ENCODE measurements at places on chromosomes 13 and 19.

DNA sequence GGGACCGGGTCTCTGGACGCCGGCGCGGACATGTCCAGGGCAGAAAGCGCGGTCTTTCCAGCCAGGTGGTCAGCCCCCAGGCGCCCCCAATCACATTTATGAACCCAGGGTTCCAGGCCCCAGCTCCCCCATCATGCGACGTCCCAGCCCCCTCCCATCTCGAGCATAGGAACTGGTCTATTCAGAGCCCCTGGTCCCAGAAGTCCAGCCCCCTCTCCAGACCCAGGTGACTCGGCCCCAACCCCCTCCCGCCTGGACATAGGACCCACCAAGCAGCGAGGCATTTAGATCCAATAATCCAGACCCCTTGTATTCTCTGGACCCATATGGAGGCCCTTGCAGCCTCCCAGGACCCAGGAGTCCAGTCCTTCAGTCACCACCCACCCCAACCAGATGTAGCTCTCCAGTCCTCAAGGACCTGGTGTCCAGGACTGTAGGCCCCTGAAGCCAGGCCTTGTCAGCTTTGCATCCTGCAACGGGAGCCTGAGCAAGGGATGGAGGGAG, 501 bp downstream of the APLP1 start:
- DNase-seq = no peak

- no peak for DNase-seq
Observed at GRCh38 chr13:24152292-24153214, 8.0 kb upstream of the SPATA13 start.

- peak; percentile 46 for DNase-seq
Observed at GRCh38 chr19:12783291-12783848, 7.9 kb upstream of the JUNB start.

- DNase-seq = peak; percentile 66
Observed at GRCh38 chr19:35882114-35882832, 13.9 kb downstream of the APLP1 start.

- no peak for DNase-seq
Observed at GRCh38 chr13:98013241-98013640, 59.8 kb downstream of the IPO5 start.

DNA sequence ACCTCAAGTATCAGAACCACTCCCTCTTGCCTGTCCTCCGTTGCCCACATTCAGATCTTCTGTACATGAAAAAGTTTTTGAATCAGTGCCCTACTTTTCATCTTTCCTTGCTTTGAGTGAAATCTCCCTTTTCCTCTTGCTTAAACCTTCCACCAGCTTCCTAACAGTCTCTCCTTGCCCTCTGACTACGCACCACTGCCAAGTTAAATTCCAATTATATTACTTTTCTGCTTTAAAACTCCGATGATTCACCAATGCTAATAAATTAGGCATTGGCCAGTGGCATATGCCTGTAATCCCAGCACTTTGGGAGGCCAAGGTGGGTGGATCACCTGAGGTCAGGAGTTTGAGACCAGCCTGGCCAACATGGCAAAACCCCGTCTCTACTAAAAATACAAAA, 30.7 kb upstream of the RFXAP start:
- no peak for DNase-seq

GRCh38 chr19:48064509-48064908, 20.6 kb upstream of the CABP5 start:
- DNase-seq = no peak

DNA sequence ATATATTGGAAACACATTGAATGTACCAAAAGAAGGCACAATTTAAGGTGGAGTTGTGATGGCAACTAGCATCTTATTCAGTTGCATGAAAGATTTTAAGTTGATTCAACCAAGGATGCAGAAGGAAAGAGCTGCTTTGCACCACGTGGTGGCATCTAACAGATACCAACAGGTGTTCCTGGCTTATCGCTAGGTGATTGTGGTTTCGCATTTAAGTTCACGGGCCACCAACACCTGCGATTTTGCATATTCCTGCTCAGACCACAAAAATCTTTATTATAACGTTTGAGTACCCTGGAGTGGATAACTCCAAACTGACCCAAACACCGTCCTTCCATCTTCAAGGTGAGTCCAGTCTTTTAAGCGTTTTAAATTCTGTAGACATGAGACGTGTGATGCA, 45.3 kb downstream of the RGCC start:
- DNase-seq = peak; percentile 40

- DNase-seq = no peak
Observed at GRCh38 chr13:80817979-80818378, 477.1 kb upstream of the SPRY2 start.

DNA sequence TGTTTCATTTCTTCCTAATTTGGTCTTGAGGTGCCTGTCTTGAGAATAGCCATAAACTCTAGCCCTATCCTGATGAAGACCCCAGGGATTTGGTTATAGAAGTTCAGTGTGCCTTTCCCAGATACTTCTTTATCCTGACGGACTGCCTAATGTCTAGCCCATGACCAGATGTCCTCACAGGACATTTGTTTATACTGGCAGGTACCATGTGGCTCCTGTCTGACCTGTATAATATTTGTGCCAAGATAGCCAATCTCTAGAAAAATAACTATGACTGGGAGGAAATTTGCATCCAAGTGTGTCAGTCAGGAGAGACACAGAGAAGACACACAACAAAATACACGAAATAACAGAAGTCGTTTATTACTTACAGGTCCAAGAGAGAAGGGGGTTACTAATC, 69.2 kb upstream of the MIR17HG start:
- DNase-seq = no peak

GRCh38 chr19:9835507-9835949, 410 bp downstream of the PIN1 start:
- DNase-seq = no peak

- no peak for DNase-seq
Observed at GRCh38 chr13:93767917-93768409, 541.4 kb downstream of the GPC6 start.

GRCh38 chr19:40200341-40201099, 9.3 kb downstream of the MAP3K10 start:
- no peak for DNase-seq

DNA sequence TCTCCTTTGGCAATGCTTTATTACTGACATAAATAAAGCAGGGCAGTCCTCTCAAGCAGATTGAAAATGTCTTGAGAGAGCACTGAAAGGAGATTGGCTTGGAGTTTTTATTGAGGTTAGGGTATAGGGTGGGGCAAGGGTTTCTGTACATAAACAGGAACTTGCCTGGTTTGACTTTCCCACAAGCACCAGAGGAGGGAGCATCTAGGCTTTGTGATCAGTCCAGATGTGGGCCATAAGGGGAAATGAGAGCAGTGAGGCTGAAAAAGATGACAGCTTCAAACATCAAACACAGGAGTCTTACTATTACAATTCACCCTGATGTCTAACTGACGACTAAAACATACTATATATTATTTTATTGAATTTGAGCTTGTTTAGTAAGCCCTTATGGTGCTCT, 260.9 kb downstream of the MTUS2 start:
- DNase-seq = peak; percentile 32

DNA sequence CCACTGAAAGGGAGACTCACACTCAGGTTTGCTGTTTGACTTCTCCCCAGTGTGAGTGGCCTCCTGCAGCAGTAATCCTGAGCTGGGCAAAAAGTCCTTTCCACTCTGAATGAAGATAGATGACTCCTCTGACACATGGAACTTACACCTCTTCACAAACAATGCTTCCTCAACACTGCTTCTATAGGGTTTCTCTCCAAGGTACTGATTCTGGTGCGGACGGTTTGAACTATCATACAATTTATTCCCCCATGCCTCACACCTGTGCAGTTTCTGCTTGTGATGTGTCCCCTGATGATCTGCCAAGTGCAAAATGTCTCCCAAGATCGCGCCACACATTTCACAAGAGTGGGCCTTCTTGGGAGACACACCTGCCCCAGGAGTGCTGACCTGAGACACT, 7.6 kb downstream of the ZNF418 start:
- DNase-seq = no peak

DNA sequence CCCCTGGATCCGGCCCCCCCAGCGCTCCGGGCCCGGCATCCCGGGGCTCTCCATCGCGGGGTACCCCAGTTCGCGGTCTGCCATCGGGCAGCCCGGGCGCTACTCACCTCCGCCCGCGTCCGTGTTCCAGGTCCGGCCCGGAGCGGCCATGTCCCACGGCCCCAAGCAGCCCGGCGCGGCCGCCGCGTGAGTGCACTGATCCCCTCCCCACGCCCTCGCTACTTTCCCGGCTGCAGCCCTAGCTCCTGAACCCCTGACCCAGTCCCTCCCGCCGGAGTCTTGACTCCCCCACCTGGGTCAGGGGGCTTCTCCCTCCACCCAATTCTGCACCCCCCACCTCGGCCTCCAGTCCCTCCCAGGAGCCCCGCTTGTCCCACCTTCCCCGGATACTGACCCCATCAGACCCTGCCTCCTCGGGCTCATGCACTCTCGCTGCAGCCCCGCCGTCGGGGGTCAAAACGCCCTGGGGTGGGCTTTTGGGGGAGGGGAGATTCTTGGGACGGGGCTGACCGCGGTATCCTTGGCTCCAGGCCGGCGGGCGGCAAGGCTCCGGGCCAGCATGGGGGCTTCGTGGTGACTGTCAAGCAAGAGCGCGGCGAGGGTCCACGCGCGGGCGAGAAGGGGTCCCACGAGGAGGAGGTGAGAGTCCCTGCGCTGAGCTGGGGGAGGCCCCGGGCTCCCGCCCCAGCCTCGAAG, 566 bp downstream of the HMG20B start:
- DNase-seq = no peak

DNA sequence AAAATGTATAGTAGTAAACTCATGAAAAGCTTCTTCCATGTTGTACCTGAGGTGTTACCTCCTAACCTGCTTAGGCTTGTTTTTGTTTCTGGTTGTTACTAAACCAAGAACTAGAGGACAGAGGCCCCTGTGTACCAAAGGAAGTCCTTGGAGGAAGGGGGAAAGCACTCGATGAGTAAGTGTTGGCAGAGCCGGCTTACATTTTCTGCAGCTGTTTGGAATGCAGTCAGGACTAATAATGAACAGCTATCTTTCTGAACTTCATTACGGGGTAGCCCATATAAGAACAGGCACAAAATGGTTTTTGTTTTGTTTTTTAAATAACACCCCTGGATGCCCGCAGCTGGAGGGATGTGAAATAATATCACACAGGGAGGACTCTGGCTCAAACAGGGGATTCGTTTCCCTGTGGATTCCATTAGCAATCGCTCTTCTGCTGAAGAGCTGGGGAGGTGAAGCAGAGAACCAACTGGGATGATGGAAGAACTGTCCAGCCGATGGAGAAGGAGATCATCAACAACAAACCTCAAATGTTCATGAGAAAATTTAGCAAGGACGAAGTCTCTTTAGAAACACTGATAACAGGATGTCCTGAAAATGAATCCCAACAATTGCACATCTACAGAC, 214.2 kb upstream of the MAB21L1 start:
- no peak for DNase-seq

- DNase-seq = no peak
Observed at GRCh38 chr13:93412676-93413075, 186.1 kb downstream of the GPC6 start.

GRCh38 chr13:51818276-51818675, 14.3 kb upstream of the DHRS12 start:
- DNase-seq = no peak

- DNase-seq = no peak
Observed at GRCh38 chr19:43675269-43675879, 5.4 kb upstream of the PLAUR start.

DNA sequence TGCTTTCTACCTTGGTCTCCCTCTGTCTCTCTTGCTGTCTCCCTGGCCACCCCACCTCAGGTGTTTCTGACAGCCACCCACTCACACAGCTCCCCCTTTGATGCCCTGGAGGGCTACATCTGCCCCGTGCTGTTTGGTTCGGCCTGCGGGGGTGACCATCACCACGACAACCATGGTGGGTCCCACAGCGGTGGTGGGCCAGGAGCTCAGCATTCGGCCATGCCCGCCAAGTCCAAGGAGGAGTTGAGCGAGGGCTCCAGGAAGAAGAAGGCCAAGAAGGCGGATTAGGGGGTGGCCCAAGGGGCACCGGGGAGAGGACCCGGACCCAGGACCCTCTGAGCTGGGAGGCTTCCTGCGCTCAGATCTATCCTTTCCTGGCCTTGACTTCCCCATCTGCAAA, 27.1 kb downstream of the TMEM38A start:
- no peak for DNase-seq

GRCh38 chr13:50244713-50245574, 229.7 kb downstream of the KCNRG start:
- no peak for DNase-seq

DNA sequence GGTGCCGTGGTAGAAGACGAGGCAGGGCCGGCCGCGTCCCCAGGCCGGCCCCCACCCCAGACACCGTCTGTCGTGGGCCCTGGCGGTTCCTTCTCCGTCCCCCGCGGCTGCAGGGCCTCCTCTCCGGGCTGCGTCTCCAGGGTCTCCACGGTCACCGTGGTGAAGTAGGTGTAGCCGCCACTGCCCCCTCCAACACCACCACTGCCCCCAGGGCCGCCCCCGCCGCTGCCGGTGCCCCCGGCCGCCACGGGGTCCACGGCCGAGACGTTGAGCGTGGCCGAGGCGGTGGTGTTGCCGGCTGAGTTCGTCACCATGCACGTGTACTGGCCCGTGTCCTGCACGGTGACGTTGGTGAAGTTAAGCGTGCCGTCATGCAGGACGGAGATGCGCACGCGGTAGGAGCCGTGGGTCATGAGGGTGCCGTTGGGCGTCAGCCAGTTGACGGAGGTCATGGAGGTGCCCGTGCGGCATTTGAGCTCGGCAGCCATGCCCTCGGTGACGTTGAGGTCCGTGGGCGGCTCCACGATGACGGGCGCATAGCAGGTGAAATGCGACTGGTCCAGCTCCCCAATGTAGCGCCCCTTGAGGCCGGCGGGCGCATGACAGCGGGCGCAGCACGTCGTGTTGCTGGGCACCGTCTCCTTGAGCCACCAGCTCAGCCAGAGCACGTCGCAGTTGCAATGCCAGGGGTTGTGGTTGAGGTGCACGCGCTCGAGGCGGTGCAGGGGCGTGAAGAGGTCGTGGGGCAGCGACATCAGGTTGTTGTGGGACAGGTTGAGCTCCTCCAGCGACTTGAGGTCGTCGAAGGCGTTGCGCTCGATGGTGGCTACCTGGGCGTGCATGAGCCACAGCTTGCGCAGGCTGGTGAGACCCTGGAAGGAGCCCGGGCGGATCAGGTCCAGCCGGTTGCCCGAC, 4.6 kb upstream of the ASPDH start:
- no peak for DNase-seq

DNA sequence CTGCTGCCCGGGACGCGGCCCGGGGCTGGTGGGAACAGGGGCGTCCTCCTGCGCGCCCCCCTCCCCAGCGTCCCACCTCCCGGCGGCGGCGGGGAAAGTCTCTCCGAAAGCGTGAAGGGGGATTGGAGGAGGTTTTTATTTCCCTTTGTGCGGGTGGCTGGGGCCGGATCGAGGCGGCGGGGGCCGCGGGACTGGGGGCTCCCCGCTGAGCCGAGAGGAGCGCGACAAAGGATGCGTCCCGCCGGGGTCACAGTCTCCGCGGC, 132 bp downstream of the SHD start:
- DNase-seq = no peak

GRCh38 chr19:34961775-34962686, 2.0 kb downstream of the ZNF792 start:
- DNase-seq = no peak

- DNase-seq = no peak
Observed at GRCh38 chr13:87878706-87879105, 207.5 kb downstream of the SLITRK5 start.
